NCI-H510A (cell line): ENCODE measurements at places on chromosomes 7 and 10.

DNA sequence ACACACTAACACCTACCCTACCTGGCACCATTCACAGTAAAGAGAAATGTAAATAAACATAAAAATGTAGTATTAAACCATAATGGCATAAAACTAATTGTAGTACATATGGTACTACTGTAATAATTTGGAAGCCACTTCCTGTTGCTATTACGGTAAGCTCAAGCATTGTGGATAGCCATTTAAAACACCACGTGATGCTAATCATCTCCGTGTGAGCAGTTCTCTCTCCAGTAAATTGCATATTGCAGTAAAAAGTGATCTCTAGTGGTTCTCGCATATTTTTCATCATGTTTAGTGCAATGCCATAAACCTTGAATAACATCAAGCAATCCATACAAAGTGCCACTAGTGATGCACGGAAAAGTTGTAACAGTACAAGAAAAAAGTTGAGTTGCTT lies 75.4 kb downstream of the CFTR start:
- no peak for DNase-seq

DNA sequence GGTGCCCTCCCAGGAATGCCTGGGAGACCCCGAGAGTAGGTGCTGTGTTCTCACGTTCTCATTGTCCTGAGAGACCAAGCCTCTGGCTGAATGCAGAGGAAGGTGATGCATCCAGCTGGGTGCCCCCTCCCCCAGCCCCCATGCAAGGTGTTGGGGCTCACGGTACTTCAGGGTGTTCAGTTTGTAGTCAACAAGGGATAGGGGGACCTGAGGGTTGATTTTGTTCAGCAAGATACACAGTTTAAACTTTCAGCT lies 60.4 kb upstream of the DUSP5 start:
- no peak for DNase-seq

- DNase-seq = no peak
Observed at GRCh38 chr10:112801748-112802147, 148.3 kb upstream of the TCF7L2 start.

GRCh38 chr7:86645676-86646276 lies 2.1 kb downstream of the GRM3 start:
- DNase-seq = no peak

DNA sequence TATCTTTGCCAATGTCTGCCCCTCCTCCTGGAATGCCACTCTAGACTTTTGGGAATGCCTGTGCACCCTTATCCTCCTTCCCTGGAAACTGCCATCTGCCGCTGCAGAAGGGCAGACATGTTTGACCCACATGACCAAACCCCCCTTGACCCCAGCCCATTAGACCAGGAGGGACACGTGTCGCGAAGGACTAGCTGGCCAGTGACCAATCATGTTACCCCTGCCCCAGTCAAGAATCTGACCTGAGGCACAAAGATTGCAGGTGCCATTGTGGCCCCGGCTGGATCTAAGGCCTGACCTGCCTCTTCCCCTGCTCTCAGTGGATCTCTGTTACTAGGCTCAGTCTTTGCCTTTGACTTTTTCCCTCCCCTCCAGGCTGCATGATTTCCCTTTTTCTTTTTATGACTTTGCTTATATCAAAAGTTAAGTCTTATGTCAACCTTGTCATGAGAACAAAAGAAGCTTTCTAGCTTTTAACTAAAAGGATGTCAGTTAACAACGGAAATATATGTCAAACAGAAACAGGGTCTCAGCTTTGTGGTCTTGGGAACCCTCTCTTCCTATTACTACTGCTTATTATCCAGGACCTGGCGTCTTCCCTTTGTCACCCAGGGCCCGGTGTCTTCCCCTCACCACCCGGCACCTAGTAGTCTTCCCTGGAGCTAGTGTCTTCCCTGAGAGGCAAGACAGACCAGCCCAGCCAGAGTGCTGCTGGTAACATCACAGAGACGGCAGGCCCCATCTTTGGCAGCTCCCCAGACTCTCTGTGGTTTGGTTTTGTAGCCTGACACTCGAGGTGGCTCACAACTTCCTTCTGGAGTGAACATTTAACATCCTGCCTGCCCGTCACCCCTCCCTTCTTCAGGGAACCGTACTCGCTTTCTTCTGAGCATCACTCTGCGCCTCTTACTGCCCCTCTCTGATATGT lies 24.4 kb upstream of the PPIF start:
- DNase-seq = no peak

- no peak for DNase-seq
Observed at GRCh38 chr10:35459449-35459847, 123.1 kb downstream of the CCNY start.

- DNase-seq = no peak
Observed at GRCh38 chr7:27723085-27723484, 16.9 kb upstream of the TAX1BP1 start.

- no peak for DNase-seq
Observed at GRCh38 chr7:147803606-147804005, 787.0 kb upstream of the C7orf33 start.

- DNase-seq = no peak
Observed at GRCh38 chr7:69597278-69598076, 798 bp upstream of the AUTS2 start.

DNA sequence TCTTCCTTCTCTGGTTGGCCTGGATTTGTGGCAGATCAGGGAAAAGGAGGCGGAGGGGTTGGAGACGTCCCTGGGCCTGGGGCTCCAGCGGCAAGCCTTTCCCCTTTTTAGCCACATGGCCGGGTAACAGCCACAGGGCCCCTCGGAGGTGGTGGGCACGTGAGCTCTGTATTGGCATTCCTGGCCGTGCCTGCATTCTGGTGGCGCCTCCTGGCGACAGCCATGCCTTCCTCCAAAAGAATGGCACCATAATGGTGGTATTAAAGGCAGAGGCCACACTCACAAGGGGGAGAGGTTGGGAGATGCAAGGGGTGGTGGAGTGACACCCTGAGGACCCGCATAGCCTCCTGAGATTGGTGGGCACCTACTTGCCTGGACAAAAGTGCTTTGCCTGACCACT lies 3.0 kb upstream of the AQP1 start:
- DNase-seq = no peak

- peak; percentile 37 for DNase-seq
Observed at GRCh38 chr10:113015201-113015600, 65.2 kb downstream of the TCF7L2 start.

- no peak for DNase-seq
Observed at GRCh38 chr10:126153711-126154628, 234.3 kb downstream of the ADAM12 start.

- no peak for DNase-seq
Observed at GRCh38 chr10:127989481-127990012, 82.6 kb downstream of the PTPRE start.

GRCh38 chr7:79091011-79091410 lies 362.5 kb downstream of the MAGI2 start:
- DNase-seq = no peak

DNA sequence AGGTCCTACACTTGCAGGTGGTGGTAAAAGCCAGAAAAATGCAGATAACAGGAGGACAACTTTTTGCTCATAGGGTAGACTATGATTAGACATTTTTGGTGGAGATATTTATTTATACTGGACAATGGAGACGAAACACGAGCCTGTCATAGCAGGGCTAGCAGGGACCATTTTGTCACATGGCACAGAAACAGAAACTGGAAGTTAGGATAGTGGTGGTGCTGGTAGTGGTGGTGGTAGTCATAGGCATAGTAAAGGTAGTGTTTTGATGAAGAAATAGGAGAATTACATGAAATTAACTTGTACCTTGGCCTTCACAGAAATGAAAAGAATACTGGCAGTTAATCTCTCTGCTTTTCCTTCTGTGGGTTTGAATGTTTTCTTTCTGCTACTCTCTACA lies 8.8 kb upstream of the MGAM start:
- DNase-seq = no peak

GRCh38 chr10:4678023-4678950 lies 147.7 kb upstream of the AKR1E2 start:
- DNase-seq = no peak

DNA sequence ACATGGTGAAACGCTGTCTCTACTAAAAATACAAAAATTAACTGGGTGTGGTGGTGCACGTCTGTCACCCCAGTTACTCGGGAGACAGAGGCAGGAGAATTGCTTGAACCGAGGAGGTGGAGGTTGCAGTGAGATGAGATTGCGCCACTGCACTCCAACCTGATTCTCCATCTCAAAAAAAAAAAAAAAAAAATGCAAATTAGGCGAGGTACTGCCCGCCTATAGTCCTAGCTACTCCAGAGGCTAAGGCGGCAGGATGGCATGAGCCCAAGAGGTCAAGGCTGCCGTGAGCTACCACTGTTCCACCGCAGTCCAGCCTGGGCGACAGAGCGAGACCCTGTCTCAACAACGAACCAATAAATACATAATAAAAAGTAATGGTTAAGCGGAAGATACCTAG lies 1.1 kb upstream of the EIF4H start:
- no peak for DNase-seq
